RWPE1 (cell line): ENCODE measurements at places on chromosomes 1 and 21.
A peak's percentile ranks its signal among the peaks of the same experiment; 100 is the strongest.

GRCh38 chr1:232383455-232384123 lies 246.3 kb downstream of the SIPA1L2 start:
- peak; percentile 13 for DNase-seq

DNA sequence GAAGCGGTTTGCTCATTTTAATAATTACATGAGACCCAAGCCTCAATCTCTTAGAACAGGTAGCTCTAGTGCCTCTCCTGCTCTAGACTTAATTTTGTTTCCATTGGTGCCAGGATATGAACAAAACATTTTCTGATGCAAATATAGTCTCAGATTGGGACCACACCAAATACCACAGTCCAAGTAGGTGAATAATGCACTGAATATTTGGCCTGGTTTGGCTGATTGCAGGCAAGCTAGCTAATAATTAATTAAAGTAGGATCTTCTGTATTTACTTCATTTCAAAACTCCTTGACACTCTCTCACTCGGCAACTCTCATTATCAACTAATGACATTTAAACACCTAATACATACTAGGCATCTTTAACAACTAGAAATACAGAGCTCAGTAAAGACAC lies 219.6 kb downstream of the LTN1 start:
- DNase-seq = no peak

- DNase-seq = no peak
These were observed 58.5 kb downstream of the ATF6 start for GRCh38 chr1:161824618-161825017.

DNA sequence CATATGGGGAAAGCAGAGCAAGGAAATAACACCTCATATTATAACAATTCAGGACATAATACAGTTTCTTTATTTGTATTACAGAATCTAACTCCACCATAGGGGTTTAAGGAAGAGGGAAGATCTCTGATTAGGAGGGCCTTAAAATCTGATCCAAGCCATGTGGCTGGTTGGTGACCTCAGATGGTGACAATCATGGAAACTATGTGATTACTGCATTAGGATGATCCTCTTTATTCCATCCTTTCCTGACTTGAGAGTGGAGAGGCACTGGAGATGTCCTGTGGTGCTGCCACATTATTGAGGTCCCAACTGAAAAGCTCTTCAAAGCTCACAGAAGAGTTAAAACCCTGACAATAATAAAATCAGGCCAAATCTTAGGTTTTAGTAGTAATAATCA lies 168.1 kb upstream of the BEND5 start:
- no peak for DNase-seq

DNA sequence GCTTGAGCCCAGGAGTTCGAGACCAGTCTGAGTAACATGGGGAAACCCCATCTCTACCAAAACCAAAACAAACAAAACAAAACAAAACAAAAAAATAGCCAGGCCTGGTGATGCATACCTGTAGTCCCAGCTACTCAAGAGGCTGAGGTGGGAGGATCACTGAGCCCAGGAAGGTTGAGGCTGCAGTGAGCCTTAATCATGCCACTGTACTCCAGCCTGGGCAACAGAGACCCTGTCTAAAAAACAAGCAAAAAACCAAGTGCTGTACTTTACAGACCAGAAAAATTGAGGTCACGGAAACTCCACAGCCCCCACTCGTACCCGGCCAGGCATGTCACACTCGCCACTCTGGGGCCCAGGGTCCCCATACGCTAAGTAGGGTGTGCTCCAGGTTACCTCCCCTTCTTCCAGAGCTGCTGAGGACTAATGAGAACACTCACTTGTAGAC lies 22.9 kb downstream of the ATP2B4 start:
- no peak for DNase-seq

- DNase-seq = no peak
These were observed 148.0 kb downstream of the DHRS3 start for GRCh38 chr1:12469990-12470389.
